RPMI7951 (cell line): ENCODE measurements at places on chromosomes 12 and 14. TPM values are rescaled to one million over a fixed set of nuclear protein-coding genes. Genes with fewer than 3 reads are reported as not detected.

- DNase-seq, result no peak
Observed at GRCh38 chr14:55303691-55304145, 32.5 kb downstream of the FBXO34 start.

GRCh38 chr12:8637666-8638065 is 25.0 kb downstream of the MFAP5 start:
- no peak for DNase-seq

DNA sequence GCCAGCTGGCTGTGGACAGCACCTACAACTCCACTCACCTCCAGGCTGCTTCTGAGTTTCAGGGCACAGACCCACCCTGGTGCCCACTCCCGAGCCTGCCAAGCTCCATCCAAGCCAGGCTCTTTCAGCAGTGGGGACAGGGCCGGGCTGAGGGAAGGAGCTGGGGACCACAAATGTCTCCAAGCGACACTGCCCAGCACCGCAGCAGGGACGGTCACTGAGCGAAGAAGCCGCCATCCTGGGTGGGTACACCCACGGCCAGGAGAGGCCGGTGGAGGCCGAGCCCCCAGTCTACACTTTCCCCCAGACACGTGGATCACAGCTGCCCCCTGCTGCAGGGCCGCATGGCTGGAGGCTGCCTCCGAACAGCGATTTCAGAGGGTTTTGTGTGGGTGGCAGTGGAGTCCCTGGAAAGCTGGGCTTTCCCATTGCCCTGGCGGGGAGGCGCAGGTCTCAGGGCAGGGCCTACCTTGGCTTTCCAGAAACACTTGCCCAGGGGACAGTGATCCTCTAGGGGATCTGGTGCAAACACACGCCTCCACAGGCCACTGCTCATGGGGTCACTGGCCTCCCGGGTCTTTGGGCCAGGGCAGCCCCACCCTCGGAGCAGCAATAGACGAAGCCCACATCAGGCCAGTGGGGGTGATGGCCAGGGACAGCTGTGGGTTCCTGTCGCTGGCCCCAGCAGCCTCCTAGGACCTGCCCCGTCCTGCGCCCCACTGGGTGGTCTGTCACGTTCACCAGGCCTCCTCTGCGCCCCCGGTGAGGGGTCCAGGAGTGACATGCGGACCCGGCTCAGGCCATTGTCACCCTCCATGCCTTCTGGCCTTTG is 1.2 kb upstream of the GPR132 start:
- no peak for DNase-seq

DNA sequence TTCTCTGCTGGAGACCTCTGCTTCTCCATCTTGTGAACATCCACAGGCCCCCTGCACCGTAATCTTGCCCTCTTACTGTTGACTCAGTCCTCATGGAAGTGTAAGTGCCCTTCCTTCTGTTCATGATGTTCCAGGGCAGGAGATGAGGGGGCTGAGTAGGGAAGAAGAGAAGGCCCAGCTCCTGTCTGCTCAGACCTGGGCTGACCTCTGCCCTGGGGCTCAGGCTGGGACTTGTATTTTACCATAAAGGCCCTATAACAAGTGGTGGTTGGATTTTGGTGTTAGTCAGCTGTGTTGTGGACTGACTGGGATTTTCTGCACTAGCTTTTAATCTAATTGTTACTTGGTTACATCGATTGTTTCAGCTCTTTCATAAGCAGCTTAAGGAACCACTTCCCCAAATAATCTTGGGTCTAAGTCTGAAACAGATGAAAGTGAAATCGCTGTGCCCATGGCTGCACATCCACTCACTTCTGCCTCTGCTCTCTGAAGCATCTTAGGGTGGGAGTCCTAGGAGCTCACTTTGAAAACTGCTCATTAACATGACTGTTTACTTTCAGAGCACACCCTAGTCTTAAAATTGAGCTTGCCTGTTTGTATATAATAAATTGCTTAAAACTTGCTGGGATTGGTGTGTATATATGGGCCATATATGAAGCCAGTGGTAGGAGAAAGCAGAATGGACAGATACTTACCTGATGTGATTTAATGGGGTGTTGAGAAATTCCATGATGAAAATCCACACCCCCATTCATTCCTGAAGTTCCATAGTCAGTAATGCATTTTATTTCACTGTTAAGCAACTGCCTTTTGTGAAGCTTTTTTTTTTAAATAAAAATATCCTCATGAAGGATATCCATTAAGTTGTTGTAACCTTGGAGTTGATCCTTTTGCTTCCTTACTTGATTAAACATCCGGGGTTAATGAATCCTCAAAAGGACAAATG is 17.7 kb downstream of the C12orf71 start:
- no peak for DNase-seq

GRCh38 chr12:124053851-124054250 is 80.8 kb downstream of the ZNF664 start:
- DNase-seq, result peak; percentile 67

DNA sequence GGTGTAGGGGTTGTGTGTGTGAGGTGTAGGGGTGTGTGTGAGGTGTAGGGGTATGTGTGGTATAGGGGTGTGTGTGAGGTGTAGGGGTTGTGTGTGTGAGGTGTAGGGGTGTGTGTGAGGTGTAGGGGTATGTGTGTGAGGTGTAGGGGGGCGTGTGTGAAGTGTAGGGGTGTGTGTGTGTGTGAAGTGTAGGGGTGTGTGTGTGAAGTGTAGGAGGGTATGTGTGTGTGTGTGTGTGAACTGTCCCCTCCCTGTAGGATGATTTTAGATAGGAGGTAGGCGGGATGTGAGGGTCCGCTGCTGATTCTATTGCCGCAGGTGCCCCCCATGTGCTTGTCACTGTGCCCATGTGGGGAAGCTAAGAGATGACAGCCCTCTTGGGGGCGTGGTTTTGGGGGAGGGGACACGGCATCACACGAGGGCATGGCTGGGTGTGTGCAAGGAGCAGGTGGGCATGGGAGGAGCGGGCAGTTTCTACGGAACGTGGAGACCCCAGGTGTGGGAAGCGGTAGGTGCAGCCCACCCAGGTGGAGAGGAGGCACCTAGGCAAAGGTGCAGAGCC is 88.5 kb downstream of the DDX51 start:
- no peak for DNase-seq

DNA sequence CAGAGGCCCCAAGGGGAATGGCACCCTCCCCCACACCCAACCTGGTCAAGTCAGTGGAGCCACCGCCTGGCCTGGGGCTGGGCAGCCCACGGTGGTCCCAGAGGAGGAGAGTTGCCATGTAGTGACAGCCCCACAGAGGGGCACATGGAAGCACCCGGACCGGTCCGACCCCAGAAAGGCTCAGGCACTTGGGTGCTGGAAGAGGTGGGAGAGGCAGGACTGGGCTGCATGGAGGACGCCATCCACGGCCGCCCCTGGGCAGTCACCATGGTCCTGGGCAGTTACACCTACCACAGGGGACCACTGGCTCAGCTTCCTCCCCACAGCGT is 37.9 kb upstream of the TMEM179 start:
- no peak for DNase-seq

GRCh38 chr14:29851397-29851796 is 76.2 kb downstream of the PRKD1 start:
- DNase-seq, result no peak

DNA sequence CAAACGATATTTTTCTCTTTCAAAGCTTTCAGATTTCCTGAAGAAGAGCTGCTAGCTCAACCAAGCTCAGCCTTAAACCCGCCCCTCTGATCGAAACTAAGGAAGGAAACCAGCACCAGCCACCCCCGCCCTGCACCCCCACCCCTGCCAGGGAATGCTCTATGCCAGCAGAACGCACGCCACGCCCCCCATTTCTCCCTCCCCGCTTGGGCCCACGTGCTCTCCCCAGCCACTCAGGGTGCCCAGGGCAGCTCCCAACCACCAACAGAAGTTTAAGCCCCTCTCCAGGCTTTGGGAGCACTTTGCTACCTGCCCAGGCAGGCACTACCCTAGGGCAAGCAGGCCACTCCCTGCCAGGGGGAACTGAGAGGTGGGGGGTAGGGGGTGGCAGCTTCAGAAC is 18.8 kb upstream of the KRT78 start:
- DNase-seq, result no peak

- DNase-seq, result peak; percentile 35
Observed at GRCh38 chr12:953776-954175, 4.3 kb upstream of the RAD52 start.

GRCh38 chr12:91772411-91772810 is 373.2 kb downstream of the BTG1 start:
- DNase-seq, result no peak

DNA sequence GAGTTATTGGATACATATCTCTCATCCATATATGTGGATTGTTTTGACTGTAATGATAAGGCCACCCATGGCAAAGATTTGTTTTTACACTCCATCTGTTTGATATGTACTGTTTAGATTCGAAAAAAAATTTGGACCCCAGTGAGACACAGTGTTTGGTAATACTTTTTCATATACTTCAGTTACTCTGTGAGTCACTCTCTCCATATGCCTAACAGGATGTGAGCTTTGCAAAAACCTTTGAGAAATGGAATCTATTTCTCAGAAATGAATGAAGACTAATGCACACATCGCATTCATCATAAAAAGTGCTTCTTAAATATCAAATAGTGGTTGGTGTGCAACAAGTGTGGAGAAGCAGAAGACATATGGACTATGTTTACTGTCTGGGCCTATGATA is 781.5 kb downstream of the SLC6A15 start:
- DNase-seq, result peak; percentile 10

Gene AMIGO2
- total RNA-seq, result 15.7 and 22.9 TPM in 2 replicates

Gene IPO8
- total RNA-seq, result 14.6 and 14.7 TPM in 2 replicates

Gene NOVA1
- not detected in 2 replicates for total RNA-seq

Gene PNP
- 42.3 and 45.0 TPM in 2 replicates for total RNA-seq

Gene MIPOL1
- 3.2 and 5.4 TPM in 2 replicates for total RNA-seq

Gene DNAH10
- total RNA-seq, result under 0.01 and 0.10 TPM in 2 replicates

Gene SLC7A7
- 2.2 and 2.5 TPM in 2 replicates for total RNA-seq

Gene CCNB1IP1
- total RNA-seq, result 51.2 and 52.4 TPM in 2 replicates
